ENCODE measurements at places on chromosomes 11 and 22.

DNA sequence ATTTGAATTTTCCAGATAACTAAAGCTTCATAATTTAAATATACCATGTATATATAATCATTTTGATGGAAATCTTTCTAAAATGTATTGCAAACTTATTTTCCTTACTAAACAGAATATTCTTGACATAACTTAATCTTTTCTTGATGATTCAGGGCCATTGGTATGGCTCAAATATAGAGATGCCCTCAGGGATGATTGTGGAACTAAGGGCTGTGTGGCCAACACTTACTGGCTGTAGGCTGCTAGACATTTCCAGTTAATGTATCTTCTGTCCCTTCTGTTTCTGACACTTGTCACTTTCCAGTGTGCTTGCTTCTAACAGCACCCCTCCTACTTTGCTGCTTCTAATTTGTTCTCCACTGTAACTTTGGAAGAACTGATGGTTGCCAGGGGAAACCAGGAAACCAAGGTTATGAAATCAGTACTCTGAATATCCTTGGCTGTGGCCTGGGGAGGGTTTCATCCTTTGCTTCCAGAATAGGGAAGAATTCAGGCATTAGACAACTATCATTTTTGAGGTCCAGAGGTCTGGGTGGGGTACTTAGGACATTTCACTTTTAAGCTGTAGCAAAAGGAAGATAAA, 697.2 kb downstream of the ETS1 start:
- DNase-seq: no peak

- DNase-seq: no peak
Observed at GRCh38 chr11:1074244-1075221, at the start of gene MUC2. Gene MUC2 (plus strand): TSS chr11:1074874.

DNA sequence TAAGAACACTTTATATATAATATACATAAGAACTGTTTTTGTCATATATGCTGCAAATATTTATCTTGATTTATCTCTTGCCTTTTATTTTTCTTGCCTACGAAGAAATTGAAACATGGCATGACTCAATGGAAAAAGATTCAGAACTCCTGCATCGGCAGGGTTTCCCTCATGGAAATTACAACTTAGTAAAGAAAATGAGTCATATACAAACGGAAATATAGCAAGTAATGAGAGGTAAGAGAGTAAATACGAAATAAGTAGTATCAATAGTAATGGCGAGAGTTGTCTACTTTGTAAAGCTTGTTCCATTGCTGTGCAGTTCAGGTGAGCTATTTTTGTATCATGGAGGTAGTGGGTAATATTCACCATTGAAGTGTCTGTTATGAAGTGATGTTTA, 350.4 kb downstream of the DDX10 start:
- DNase-seq: no peak

GRCh38 chr11:76090174-76090573, 116.1 kb downstream of the WNT11 start:
- no peak for DNase-seq

- DNase-seq: no peak
Observed at GRCh38 chr11:116263019-116263418, 509.8 kb downstream of the BUD13 start.

- peak; percentile 82 for DNase-seq
Observed at GRCh38 chr11:100855466-100856067, 168.5 kb downstream of the ARHGAP42 start.

GRCh38 chr11:44301564-44302271, 8.2 kb downstream of the ALX4 start:
- no peak for DNase-seq

DNA sequence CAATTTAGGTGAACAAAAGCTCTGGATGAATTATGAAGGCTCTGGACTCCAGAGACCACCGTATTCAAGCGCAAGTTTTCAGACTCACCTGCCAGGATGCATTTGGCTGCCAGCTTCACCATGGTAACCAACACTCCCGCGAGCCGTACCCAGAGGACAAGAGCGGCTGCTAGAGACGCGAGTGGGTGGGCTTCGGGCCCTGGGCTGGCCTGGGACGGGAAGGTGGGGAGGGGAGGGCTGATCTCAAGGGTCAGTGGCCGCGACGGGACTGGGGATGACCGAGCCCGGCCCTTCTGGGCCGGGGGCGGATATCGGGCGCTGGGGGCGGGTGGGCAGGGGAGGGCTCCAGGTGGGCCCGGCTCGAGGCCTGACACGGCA, 344 bp downstream of the IFT27 start:
- DNase-seq: peak; percentile 15

DNA sequence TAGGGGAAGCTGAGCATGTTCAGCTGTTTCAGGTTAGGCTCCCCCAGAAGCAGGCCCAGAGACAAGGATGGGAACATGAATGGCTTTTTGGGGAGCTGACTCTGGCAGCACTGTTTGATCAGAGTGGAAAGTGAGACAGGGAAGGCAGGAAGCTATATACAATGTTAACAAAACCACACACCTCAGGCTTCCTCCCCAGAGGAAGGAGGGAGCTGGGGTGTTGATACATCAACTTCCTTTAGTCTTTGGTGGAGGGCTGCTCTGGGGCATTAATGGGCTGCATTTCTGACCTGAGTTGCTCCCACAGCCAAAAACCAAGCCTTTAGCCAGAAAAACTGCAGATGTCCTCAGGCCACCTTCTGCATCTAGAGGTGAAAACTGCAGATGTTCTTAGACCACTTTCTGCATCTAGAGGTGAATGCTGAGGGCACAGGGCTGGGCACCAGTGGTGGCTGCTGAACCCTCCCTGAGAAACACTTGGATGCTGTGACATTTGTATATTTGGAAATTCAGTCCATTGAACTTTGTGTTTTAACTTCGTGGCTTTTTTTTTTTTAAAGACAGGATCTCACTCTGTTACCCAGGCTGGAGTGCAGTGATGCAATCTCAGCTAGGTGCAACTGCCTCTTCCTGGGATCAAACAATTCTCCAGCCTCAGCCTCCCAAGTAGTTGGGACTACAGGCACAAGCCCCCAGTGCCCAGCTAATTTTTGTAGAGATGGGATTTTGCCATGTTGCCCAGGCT, 49.9 kb downstream of the KIAA1671 start:
- DNase-seq: no peak

GRCh38 chr11:102936864-102937509, 18.5 kb downstream of the MMP13 start:
- no peak for DNase-seq

GRCh38 chr22:42791721-42792452, 65.2 kb downstream of the ARFGAP3 start:
- DNase-seq: no peak

DNA sequence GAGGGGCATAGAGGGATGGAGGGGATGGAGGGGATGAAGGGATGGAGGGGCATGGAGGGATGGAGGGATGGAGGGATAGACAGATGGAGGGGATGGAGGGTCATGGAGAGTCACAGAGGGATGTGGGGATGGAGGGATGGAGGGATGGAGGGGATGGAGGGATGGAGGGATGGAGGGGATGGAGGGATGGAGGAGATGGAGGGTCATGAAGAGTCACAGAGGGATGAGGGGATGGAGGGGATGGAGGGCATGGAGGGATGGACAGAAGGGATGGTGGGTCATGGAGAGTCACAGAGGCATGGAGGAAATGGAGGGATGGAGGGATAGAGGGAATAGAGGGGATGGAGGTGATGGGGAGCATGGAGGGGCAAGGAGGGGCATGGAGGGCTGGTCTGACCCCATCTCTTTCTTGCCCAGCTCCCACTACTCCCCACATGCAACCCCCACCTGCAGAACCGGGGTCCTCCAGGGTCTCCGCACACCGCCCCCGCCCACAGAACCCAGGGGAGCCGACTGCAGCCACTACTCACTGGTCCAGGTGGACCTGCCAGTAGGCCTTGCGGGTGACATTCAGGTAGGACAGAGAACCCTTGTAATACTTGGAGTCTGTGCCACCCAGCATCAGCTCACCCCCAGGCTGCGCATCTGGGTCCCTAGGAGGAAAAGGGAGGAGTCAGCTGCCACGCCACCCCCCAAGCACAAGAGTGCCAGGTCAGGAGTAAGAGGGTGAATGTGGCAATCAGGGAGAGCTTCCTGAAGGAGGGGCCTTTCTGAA, 4.2 kb upstream of the IFITM10 start:
- no peak for DNase-seq

DNA sequence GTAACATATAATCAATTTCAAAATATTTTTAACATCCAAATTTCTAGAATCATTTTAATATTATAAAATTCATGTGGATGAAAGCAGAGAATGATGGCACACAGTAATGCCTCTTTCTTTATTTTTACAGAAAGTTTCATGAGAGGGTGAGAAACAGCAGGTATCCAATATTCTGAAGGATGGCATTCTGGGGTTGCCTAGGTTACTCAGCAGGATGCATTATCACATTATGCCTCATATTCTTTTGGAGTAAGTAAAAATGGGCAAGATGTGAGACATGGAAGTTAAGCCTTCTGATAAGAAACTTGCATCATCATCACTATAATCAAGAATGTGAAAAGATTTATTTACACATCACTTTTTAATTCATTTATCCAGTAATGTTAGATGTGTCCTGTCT, 148.7 kb upstream of the PGR start:
- DNase-seq: no peak

DNA sequence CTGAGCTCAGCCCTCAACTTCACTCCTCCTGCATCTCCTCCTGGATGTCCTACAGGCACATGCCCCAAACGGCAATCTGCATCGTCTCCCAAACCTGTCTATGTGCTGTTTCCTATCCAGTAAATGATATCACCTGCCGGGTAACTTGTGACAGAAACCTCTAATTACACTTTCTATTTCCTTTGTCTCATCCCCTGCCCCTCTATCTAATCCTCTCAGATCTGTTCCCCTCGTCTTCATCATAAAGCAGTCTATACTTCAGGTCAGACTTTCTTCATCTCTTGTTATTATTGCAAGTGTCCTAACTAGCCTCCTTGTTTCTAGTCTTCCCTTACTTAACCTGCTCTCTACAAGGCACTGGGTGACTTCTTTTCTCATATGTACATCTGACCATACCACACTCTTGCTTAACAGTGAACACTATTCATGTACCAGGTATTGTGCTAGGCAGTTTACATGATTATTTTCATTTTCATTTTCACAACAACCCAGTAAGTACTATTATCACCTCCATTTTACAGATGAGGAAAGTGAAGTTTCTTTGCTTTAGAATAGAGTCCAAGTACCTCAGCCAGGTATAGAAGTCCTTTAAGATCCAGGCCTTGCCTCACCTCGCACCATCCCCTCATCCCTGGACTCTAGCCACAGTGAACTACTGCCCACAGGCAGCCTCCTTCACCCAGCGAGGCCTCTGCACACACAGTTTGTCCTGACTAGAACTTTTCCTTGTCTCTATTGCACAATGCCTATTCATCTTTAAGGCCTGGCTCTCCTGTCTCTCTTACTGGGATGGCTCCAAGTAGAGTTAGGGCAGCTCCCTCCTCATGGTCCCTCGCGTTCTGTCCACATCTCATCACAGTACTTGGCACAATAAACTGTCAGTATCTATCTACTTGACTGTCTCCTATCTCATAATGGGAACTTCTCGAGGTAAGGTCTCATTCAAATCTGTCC, 22.1 kb upstream of the UCP3 start:
- no peak for DNase-seq

- no peak for DNase-seq
Observed at GRCh38 chr11:128338811-128339210, 248.5 kb downstream of the ETS1 start.

DNA sequence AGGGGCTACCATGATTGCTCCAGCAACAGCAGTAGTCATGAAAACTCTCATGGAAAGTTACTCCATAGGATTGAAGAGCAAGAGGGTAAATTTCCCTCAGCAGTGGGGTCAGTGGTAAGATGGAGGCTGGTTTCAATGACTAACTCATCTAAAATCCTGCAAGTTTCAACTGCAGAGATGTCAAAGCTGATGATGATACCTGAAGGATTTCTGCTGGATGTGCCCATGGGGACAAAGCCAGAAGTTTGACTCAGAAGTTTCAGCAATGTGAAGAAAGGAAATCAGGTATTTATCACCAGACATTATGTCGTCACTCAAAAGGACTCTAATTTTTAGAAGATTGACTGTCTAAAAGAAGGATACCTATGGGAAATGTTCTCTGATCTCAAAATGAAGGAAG, 29.1 kb downstream of the RAB38 start:
- no peak for DNase-seq

DNA sequence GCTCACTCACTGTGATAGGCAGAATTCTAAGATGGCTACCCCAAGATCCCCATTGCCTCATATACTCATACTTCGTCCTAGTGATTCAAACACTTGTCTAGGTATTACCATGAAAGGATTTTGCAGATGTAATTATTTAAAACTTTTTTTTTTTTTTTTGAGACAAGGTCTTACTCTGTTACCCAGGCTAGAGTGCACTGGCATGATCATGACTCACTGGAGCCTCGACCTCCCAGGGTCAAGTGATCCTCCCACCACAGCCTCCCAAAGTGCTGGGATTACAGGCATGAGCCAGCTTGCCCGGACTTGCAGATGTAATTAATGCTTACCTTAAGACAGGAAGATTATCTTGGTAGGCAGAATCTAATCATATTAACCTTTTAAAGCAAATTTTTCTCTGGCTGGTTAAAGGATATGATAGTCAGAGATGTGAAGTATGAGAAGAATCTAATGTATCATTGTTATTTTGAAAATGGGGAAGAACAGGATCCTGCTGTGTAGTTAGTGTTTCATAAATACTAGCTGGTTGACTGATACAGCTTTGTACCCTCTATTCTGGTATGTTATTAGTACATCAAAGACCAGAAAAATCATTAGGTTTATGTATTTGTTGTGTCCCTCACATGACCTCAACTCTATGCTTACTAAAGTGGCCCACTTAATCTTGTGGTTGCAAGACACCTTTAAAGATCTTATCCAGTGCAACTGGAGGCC, 35.5 kb downstream of the C2CD3 start:
- DNase-seq: no peak

GRCh38 chr22:36455571-36456463, 25.6 kb downstream of the TXN2 start:
- peak; percentile 44 for DNase-seq

DNA sequence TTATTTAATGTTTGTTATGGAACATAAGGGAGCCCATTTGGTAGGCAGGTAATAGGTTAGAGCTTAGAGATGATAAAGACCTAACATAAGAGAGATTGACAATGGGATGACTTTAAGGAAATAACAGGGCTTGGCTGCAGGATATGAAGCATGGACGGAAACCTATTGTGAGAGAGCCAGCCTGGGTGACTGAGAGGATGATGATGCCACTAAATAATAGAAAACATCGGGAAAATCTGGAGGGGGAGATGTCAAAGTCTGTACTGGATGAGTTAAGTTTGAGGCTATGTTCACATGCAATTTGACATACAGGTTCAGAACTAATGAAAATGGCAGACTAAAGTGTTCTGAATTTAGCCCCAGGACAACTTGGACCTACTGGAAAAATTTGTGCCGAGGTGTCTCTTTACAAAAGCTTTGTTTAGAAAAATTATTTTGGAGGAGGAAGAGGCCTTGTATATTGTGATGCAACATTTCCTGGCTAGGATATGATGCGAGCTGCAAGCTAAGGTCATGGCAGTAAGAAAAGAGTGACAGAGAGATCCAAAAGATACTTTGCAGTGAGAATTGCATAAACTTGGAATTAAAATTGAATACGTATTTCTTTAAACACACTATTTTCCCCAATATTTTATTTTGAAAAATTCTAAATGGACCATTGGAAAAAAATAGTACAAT, 339.3 kb upstream of the PLET1 start:
- DNase-seq: no peak

Measured in HT-29 (cell line).